ENCODE measurements at places on chromosomes 5 and 9. TPM values are rescaled to one million over a fixed set of nuclear protein-coding genes. Genes with fewer than 3 reads are reported as not detected.

SHC3 gene
- total RNA-seq: 2.9 TPM

BTNL9 gene
- 0.18 TPM for total RNA-seq

GLIPR2 gene
- total RNA-seq: 33.3 TPM

- DNase-seq: no peak
These were observed 171.9 kb upstream of the GDNF start for GRCh38 chr5:38011668-38012188.

DNA sequence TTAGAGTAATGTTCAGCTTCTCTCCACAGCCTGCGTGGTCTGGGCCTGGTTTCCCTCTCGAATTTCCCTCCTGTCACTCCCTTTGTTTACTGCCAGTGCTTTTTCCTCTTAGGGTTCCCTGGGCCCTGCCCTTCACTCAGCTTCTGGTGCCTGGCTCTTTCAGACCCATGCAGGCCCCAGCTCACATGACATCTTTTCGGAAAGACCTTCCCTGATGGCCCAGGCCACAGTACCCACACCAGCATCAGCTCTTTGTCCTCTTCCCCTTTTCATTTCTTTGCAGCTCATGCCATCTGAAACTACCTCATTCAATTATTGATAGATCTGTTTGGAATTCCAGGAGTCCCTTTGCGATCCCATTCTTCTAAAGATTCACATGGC is 68.1 kb upstream of the ABL1 start:
- no peak for DNase-seq

GRCh38 chr9:108419379-108419778 is 436.4 kb downstream of the ACTL7B start:
- DNase-seq: no peak

DNA sequence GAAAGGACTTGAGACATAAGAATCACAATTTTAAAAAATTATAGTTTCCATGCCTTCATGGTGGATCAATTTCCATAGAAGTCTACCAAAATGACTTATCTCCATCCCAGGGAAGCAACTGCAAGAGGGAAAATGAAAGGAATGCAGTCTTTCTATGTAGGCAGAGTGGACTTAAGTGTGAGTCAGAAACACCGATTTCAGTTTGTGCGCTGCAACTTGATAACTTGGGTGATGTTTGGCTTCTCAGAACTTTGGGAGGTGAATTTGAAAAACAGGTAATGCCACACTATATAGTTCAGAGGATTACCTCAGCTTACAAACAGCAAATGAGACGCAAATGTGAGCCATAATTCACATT is 708 bp upstream of the CSNK1G3 start:
- DNase-seq: no peak

- DNase-seq: no peak
These were observed 254.2 kb downstream of the RFX3 start for GRCh38 chr9:3271581-3271980.

DNA sequence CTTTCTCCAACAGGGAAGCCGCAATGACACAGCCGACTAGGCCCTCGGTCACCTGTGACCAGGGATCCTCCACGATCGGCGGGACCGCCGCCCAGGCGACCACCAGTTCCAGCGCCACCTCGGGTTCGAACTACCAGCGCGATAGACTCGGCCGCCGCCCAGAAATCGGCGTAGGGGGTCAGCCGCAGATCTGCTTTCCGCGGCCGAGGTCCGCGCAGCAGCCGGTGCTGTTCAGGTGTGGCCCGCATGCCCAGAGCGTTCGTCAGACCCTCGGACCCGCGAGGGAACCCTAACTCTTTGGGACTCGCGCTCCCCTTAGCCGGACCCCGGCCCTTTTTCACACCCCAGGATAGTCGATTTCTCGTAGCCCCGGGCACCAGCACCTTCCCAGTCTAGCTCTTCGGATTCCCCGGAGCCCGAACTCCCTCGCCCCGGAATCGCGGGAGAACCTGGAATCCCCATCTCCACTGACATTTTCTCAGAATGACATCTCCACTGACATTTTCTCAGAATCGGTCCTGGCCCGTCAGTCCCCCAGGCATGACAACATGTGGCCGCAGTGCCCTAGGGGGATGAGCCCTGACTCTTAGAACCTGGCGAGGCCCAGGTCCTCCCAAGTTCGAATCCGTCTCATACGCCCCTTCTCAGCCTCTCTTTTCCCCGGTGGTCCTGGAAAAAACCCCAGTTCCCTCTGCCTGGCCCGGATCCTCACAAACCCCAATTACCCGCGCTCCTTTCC is 428 bp downstream of the C5orf52 start:
- no peak for DNase-seq

DNA sequence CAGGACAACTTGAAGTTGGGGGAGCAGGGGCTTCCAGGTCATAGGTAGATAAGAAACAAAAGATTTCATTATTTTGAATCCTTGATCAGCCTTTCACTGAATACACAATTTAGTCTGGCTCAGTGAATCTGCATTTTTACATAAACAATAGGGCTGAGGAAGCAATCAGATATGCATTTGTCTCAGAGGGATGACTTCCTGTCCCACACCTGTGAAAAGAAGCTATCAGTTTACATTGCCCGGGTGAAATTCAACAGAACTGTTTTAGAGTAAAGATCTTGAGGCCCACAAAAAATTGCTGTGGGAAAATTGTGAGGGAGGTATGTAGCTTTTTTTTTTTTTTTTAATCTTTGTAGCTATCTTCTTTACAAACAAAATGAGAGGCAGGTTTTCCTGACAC is 38.3 kb downstream of the DNAJB5 start:
- DNase-seq: no peak

EIF4EBP3 gene
- total RNA-seq: 5.2 TPM

ADAMTS12 gene
- 13.5 TPM for total RNA-seq

SHISAL2B gene
- total RNA-seq: not detected

RLN2 gene
- total RNA-seq: 3.8 TPM

NEUROG1 gene
- not detected for total RNA-seq

DNA sequence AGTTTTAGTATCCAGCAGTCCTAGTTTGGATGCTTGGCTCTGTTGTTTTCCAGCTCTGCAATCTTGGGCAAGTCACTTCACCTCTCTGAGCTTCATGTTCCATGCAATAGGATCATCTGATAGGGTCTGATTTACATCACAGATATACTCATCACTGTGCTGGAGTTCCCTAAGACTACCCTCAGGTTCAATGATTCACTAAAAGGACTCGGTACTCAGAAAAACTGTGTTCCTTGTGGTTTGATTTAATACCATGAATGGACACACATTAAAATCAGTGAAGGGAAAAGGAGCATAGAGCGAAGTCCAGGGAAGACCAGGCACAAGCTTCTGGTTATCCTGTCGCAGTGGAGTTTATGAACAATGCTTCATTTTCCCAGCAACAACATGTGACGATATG is 119.9 kb upstream of the EFNA5 start:
- no peak for DNase-seq

GARNL3 gene
- total RNA-seq: 51.1 TPM

NKD2 gene
- total RNA-seq: 52.8 TPM

DNA sequence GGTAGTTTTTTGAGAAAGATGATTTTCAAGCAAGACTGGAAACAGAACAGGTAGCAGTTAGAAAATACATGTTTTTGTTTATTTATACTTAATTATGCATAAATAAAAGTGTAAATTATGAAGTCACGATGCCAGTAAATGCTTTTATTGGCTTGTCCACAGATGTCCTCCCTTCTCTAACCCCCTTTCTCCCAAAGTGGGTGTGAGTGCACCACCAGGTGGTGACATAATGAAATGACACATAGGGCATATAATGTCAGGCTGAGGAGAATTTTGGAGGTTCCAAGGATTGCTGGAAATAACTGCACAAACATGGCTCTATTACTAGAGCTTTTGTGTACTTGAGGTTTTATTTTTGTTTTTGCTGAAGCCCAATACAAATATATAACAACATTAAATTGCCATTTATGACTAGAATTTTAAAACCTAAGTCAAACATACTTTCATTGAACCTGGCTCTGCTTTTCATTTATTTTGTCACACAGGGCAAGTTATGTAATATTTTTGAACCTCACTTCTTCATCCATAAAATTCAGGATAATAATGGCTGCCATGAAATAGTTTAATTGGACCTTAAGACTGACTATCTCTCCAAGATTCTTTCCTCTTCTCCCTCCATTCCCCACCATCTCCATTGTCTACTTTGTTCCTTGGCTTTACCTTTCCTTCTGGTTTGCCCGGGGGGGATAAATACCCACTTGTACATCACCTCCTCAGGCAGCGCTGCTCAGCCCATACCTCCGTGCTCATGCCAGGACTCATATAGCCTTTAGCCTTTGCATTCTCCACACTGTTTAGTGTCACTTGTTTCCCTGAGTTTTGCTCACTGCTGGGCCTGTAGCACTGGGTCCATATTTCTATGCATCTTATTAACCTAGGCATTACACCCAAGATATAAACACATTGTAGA is 168.8 kb downstream of the PDE4D start:
- DNase-seq: no peak

- DNase-seq: no peak
These were observed 17.3 kb upstream of the FAM240B start for GRCh38 chr9:38737246-38737645.

DNA sequence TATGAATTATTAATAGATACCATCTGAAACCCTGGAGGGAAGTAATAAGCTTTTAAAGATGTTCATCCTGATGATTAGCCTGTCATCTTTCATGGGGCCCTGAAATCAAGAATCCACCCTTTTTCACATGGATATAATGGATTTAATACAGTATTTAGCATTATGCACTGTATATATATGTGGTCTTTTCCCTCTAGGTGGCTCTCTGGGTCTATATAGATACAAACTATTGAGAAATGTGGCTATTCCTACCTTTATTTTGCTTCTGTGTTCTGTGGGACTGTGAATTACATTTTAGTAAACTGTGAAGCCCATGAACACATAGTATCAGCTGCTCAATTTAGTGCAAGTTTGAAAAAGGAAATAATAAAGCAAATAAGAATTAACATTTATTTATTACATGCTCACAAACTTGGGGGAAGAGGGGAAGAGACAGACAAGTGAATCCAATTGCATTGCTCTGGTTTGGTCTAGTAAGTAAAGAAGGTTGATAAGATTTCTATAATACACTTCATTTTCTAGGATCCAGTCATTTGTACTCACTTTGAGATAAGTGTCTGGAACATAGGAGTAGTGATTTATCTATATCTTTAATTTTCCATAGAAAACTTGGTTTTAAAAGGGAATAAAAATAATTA is 112.2 kb downstream of the SCAMP1 start:
- no peak for DNase-seq

- DNase-seq: no peak
These were observed 6.7 kb downstream of the CNTFR start for GRCh38 chr9:34582787-34583186.

GRCh38 chr9:99818500-99818899 is 3.2 kb upstream of the NR4A3 start:
- DNase-seq: no peak

IL4 gene
- not detected for total RNA-seq

All from mesothelial cell of epicardium (in vitro differentiated cells).